ENCODE measurements at places on chromosomes 11 and 22.
A peak's percentile ranks its signal among the peaks of the same experiment; 100 is the strongest.

- DNase-seq: no peak
Measured at GRCh38 chr11:127000981-127001380, 411 bp upstream of the KIRREL3 start.

GRCh38 chr11:65118097-65118837 is 766 bp upstream of the ZNHIT2 start:
- DNase-seq: no peak

- no peak for DNase-seq
Measured at GRCh38 chr11:1553808-1554594, 18.1 kb downstream of the DUSP8 start.

DNA sequence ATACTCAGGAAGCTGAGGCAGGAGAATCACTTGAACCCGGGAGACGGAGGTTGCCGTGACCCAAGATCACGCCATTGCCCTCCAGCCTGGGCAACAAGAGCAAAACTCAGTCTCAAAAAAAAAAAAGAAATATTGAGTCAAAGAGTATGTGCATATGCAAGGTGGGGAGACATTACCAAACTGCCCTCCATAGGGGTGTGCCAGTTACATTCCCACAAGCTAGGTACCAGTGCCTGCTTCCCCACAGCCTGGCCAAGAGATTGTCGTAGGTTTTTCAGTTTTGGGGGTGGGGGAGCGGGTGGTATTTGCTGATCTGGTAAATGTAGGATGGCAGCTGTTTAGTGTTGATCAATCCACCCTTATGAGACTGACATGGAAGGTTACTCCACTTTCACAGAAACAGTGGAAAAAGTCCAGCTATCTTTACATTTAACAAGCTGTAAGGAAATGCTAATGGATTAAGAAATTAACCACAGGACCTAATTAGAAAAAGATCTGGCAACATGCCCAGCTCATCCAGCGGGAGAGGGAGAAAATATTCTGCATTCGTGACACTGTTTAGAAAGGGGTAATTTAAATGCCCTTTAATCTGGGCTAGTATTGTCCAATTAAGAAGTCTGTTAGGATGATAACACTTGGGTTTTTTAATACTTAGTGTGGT is 89.4 kb downstream of the PACS1 start:
- no peak for DNase-seq

DNA sequence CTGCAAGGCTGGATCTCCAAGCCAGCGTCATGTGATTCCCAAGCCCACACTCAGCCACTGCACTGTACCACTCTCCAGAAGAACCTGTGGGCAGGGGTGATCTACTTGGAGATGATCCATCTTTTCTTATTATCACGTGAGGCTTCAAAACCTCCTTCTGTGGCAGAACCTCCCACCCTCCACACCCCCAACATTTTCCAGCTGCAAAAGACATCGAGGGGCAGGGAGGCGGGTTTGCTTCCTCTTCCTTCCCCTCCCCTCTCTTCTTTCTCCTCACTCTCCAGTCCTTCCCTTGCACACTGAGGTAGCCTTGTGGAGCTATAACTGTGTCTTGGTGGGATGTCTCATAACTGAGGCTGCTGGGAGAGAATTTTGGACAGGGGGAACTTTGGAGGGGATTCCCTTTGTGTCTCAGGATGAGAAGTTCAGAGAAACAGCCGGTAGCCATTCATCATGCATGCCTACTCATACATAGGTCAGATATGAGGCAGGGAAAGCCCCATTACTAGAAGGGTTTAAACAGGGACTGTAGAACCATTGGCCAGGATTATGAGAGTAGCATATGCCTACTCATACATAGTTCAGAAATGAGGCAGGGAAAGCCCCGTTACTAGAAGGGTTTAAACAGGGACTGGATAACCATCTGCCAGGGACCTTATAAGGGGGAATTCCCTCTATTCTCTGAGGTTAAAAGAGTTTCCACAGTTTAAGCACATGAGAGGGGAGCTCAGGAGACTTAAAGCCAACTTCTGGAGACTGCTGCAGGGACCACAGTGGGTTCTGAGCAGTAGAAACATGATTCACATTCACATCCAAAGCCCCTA is 420.7 kb upstream of the CADM1 start:
- no peak for DNase-seq

DNA sequence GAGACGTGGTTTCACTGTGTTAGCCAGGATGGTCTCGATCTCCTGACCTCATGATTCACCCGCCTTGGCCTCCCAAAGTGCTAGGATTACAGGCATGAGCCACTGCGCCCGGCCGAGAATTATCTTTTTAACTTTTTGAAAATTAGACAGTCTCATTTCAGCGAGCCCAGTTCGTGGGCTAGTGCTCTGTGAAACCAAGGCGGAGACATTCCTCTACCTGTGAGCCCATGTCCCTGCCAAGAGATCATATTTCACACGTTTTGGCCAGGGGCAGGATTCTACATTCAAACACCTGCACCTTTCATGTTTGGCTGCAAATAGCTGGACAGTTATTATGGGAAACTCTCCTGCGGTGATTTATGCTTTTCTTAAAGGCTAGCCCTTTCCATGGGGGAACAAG is 60.3 kb downstream of the IRAG1 start:
- DNase-seq: no peak

GRCh38 chr11:73968356-73968966 is 14.2 kb downstream of the UCP2 start:
- DNase-seq: no peak

GRCh38 chr11:102467853-102468580 is 15.5 kb upstream of the TMEM123 start:
- DNase-seq: no peak

DNA sequence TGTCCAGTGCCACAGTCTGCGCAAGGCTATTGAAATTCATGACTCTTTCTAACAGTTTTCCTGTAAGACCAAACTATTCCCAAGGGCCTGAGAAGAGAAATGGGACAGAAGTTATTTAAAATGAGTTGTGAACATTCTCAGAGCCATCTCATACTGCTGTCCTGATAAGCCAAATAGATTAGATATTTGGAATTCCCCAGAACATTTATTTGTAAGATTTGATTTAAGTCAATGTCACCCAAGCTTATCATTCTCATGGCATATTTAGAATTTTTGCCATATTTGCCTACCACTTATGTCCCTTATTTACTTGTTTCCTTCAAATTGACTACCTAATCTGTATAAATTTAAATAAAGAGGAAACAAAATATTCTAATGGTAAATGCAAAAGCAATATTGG is 82.4 kb downstream of the NAV2 start:
- no peak for DNase-seq

GRCh38 chr22:25102722-25103121 is 96.9 kb upstream of the CRYBB3 start:
- no peak for DNase-seq

- DNase-seq: no peak
Measured at GRCh38 chr11:130766650-130767565, 149.4 kb downstream of the SNX19 start.

GRCh38 chr22:19722178-19722981 is 959 bp upstream of the GP1BB start:
- DNase-seq: no peak

- no peak for DNase-seq
Measured at GRCh38 chr11:22728600-22729389, 62.4 kb downstream of the GAS2 start.

GRCh38 chr11:129117595-129118350 is 74.4 kb downstream of the ARHGAP32 start:
- DNase-seq: peak; percentile 48

DNA sequence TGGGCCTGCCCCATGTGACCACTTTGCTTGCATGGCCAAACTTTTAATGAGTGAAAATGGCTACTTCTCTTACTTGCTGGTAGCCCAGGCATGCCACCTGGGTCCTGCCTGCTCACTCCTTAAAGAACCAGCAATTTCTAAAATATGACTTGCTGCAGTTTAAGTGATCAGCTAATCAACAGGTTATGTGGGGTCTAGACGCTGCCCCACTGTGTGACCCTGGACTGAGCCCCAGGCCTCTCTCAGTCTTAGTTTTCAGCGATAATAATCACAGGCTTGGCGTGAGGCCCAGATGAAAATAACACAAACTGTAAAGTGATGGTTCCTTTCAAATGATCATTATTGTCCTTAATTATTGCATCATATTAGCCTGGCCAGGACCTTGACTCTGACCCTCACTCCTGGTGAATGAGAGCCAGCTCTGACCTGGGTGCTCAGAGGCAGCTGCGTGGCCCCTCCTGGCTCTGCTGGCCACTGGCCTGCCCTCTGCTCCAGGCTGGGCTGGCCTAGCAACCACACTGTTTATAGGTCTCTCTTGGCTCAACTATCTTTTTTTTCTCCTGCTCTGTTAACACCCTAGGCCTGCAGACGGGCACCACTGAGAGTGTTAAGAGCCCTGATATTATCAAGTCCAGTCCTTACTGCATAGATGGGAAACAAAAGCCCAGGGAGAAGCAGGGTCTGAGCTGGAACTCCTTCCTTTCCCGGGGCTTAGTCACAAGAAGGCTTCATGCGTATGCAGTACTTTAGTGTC is 89.7 kb downstream of the RRM1 start:
- DNase-seq: no peak

DNA sequence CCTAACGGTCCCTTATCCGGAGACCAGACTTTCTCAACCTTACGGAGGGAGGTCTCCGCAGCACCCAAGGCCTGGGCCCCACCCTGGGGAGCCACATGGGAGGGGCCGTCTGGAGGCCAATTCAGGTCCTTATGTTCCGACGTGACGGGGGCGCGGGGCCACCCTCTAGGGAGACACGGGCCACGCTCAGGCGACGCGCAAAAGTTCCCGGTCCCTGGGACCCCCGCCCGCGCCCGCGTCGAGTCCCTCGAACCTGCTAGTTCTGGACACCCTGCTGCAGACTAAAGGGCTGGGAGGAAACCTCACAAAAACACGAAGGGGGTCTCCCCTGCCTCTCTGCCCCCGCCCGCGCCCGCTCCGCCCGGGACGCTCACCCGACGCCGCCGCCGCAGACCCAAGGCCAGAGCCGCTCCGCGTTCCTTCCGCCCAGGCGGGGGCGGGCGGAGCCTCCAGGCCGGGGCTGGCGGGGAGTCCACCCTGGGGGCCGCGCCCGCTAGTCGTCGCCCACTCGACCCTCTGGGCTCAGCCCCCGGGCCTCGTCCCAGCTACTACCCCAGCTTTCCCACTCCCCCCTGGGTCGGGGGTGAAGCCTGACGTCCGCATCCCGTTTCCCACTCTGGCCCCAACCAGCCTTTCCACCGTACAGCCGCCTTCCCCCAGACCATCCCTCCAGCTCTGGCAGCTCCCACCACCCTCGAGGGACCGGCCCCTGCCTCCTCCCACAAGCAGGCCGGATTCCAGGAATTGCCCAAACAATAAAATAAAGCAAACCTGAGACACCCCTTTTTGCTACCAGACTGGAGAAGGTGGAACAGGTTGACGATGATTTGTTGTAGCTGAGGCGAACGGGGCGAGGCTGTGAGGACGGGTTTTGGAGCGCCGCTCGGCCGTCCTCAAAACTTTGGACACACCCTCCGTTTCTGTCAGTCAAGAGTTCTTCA is 2.7 kb downstream of the RNH1 start:
- no peak for DNase-seq

DNA sequence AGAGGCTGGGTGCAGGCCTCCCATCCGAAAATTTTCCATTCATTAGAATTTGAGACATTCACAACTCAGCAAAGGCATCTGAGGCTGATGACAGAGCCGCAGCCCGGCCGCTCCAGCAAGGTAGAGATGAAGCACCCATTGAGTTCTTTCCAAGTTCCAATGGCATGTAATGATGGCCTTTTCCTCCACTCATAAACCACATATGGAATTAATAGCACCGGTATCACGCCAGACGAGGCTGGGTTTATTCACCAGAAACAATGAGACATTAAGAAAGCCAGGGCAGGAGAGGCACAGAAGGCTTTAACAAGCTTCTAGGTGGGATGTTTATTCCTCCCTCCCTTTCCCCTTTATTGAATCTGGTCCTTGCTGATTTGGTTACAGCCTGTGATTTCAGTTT is 534.4 kb downstream of the MN1 start:
- DNase-seq: peak; percentile 15

DNA sequence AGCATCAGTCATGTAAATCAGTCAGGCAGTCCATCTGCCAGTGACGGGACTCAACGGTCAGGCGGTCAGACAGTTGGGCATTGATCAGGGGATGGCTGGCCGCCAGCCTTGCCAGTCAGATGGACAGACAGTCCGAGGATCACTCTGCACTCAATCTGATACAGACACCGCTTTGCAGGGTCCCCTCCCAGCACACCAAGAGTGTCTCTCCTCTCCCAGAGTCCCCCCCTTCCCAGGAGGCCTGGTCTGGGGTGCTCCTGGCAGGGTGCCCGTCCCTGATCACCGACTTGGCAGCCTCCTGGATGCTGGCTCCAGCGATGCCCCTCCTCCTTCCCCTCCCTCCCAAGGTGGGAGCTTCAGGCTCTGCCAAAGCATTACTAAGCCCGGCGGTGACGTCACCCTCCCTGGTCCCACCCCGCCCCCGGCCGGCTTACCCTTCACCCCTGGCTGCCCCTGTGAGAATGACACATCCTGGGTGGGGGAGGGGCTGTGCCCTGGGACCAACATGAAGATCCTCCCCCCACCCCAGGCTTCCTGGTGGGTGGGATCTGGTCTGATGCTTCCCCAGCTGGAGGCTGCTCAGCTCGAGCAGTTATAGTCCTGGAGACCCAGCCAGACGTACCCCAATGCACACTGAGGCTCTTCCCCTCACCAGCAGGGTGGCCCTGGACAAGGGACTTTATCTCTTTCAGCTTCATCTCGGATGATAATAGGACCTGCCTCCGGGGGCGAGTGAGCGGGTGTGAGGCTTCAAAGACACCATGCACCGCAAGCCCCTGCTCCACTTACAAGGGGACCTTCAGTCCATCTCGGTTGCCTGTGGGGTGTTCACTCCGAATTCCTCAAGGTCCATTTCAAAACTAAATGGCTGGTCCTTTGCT is 69.2 kb downstream of the CD82 start:
- peak; percentile 15 for DNase-seq

Measured in HFF-Myc (cell line).